ENCODE measurements at places on chromosomes 6 and 20. TPM values are rescaled to one million over a fixed set of nuclear protein-coding genes. Genes with fewer than 3 reads are reported as not detected.

GRCh38 chr6:7235712-7236305 lies 77.2 kb downstream of the SSR1 start:
- H3K27me3 ChIP-seq = no peaks in the 10 kb centered on the region
- no peak overlapping the region for H3K4me3 ChIP-seq
- no peak for DNase-seq
- peaks cover 15% of the 10 kb centered on the region for H3K4me1 ChIP-seq
- peaks cover 10% of the 10 kb centered on the region for H3K36me3 ChIP-seq

GRCh38 chr6:94651239-94651638 lies 926.1 kb upstream of the MANEA start:
- no peaks in the 10 kb centered on the region for H3K27me3 ChIP-seq
- H3K4me3 ChIP-seq = no peak overlapping the region
- no peaks in the 10 kb centered on the region for H3K36me3 ChIP-seq
- DNase-seq = no peak

DNA sequence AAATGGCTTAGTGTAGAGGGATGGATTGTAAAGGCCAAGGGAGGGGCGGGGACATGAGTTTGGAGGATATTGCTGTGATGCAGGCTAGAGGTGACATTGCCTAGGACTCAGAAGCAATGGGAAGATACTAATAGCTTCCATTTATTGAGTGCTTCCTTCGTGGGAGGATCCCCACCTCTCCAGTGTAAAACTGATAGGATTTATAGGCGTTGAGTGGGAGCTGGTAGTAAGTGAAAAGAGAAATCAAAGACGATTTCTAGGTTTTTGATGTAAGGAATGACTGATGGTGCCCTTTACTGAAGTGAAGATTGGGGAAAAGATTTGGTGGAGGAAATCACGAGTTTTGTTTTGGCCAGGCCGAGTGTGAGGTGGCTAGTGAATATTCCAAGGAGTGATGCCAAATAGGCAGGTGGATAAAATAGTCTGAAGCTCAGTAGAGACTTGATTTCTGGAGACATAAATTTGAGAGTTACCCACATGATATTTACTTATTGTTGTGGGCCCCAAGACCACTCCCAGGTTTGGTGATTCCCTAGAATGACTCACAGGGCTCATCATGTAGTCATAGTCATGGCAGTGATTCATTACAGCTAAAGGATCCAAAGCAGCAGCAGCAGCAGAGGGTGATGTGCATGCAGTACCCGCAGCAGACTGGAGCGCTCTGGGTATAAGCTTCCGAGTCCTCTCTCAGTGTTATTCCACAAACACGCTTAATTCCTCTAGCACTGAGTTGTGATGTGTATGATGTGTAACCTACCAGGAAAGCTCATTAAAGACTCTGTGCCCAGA lies 10.2 kb downstream of the RPRD1B start:
- peaks cover 48% of the 10 kb centered on the region for H3K36me3 ChIP-seq
- H3K4me1 ChIP-seq = peaks cover 45% of the 10 kb centered on the region
- H3K27me3 ChIP-seq = no peaks in the 10 kb centered on the region
- H3K27ac ChIP-seq = peak overlapping the region; percentile 14

DNA sequence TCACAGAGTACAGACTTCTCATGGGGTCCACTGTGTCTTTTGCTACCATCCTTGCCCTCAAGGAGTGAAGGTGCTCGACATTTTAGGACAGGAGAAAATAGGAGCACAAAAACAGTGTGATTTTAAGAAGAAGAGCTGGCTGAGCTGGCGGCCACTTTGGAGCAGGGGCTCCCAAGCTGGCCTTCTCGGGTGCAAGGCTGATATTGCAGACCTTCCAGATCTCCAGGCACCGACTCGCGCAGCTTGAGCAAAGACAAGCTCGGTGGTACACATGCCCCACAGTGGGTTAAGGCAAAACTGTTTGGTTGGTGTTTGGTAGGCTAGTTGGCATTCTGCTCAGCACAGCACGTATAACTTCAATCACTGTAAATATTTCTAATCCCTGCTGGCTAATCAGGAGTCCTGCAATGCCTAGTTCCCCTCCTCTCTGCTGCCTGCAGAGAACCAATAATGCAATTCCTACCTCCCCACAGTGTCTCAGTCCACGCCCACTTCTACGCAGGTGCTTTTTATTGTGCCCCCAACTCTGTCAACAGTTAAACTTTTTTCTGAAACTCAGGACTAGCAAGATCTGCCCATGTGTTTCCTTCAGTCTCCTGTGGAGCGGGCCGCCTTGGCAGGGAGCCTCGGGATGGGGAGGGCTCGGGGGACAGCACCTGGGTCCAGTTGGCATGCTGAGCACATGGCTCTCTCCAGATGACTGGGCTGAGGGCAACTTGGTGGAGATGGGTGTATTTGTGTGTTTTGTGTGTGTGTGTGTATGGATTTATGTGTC lies 12.7 kb upstream of the SMOC2 start:
- H3K36me3 ChIP-seq = no peaks in the 10 kb centered on the region
- peaks cover 5% of the 10 kb centered on the region for H3K27me3 ChIP-seq
- no peaks in the 10 kb centered on the region for H3K4me1 ChIP-seq
- no peak overlapping the region for H3K4me3 ChIP-seq

DNA sequence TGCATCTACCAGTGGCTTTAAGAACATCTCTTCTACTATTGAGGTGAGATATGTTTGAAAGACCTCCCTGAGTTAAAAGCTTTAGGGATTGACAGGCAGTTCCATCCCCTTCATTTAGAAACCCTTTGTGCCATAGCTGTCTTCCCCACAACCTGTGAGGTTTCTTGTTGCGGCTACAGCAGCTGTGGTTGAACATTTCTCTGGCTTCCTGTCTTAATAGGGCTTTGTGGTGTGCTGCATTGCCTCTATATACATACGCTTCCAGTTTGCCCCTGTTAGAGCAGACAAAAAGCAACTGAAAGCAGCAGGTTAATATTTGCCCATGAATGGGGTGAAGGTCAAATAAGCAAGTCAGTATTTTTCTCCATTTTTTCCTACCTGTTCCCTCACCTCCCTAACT lies 210.2 kb downstream of the TMEM200A start:
- H3K4me3 ChIP-seq = no peak overlapping the region
- H3K27me3 ChIP-seq = no peaks in the 10 kb centered on the region
- H3K27ac ChIP-seq = peak overlapping the region; percentile 66
- peaks cover 39% of the 10 kb centered on the region for H3K4me1 ChIP-seq
- peak; percentile 72 for DNase-seq

GRCh38 chr20:50555662-50556061 lies 45.5 kb downstream of the PTPN1 start:
- H3K4me3 ChIP-seq = no peak overlapping the region
- H3K27me3 ChIP-seq = no peaks in the 10 kb centered on the region
- no peak for DNase-seq
- peaks cover 42% of the 10 kb centered on the region for H3K4me1 ChIP-seq
- H3K36me3 ChIP-seq = peaks cover 38% of the 10 kb centered on the region

GRCh38 chr6:30957716-30958115 lies 16.9 kb downstream of the MUCL3 start:
- H3K36me3 ChIP-seq = no peaks in the 10 kb centered on the region
- H3K4me1 ChIP-seq = peaks cover 9% of the 10 kb centered on the region
- no peak overlapping the region for H3K27ac ChIP-seq
- DNase-seq = no peak

- no peak overlapping the region for H3K27ac ChIP-seq
- no peak for DNase-seq
- H3K4me1 ChIP-seq = peaks cover 5% of the 10 kb centered on the region
Measured at GRCh38 chr6:4613381-4613780, 162.8 kb upstream of the CDYL start.

DNA sequence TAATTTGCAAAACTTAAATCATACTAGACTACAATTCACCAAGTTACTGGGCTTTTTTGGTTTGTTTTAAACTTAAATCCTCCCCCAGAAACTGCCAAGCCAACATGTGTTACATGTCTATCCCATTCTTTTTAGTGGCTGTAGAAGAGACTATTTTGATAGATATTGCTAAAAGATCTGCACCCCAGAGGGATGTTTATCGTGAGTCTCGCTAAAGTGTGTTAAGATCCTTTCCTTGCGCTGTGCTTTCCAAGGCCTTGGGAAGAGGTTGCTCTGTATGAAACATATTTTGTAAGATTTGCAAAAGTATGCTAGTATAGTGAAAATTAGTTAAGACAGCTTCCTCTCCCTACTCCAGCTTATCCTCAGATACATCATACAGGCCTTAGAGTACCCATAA lies 63.0 kb downstream of the GPX5 start:
- peak overlapping the region; percentile 51 for H3K4me3 ChIP-seq
- peaks cover 60% of the 10 kb centered on the region for H3K27me3 ChIP-seq
- H3K4me1 ChIP-seq = peaks cover 34% of the 10 kb centered on the region

CFB gene
- 0.69 TPM for total RNA-seq

- H3K4me3 ChIP-seq = peak overlapping the region; percentile 58
- peaks cover 4% of the 10 kb centered on the region for H3K36me3 ChIP-seq
Measured at GRCh38 chr6:13428583-13429405, 58.6 kb downstream of the GFOD1 start.

HUS1B gene
- total RNA-seq = 0.42 TPM

DNA sequence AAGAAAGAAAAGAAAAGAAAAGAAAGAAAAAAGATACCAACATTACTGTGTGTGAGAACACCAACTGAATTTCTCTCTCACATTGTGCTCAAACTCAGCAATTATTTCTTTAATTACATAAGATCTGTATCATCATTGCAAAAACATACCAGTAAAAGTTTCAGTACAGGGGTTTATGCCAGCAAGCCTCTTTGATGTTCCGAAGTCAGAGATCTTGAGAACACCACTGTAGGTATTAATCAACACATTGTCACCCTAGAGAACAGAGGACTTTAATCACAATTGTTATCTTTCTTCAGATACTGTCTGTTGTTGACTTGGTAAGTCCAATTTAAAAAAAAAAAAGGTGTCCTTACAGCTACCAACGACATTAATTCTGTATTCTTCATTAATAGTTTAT lies 60.9 kb upstream of the MAP7 start:
- no peaks in the 10 kb centered on the region for H3K27me3 ChIP-seq
- no peak for DNase-seq
- H3K36me3 ChIP-seq = peaks cover 3% of the 10 kb centered on the region

DNA sequence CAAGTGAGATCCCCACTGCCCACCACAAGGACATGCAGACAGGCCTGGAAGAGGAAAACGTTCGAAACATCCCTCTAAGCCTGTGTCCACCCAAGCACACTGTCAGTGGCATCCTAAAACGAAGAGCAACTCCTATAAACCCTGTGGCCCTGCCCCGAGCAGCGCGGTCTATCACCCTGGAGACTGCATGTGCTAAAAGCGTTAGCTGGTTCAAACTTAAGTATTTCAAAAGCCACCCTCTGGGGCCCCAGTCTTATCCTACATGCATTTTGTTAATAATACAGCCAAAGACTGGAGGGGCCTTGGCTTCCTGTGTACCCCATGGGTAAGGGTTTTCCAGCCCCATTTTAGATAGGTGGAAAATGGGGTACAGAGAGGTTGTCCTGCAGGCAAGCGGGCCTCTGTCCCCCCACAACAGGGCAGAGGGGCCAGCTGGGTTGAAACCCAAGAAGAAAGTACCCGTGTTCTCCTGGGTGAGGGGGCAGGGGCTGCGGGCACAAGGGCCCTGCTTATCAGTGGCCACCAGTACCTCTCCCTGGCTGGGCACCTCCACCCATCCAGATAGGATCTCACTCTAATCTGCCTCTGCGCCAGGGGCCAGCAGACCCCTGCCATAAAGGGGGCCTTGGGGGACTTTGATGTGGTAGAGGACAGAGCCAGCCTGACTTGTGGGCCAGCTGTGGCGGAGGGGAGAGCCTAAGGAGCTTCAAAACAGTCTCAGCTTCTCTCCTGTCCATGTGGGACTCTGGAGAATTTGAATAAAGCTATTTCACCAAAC lies 28.3 kb downstream of the PREX1 start:
- H3K27ac ChIP-seq = no peak overlapping the region
- H3K27me3 ChIP-seq = no peaks in the 10 kb centered on the region
- H3K4me1 ChIP-seq = peaks cover 31% of the 10 kb centered on the region
- no peak overlapping the region for H3K4me3 ChIP-seq
- H3K36me3 ChIP-seq = peaks cover 6% of the 10 kb centered on the region

GRCh38 chr6:44006123-44006871 lies 121.0 kb downstream of the MRPL14 start:
- no peak for DNase-seq
- H3K4me3 ChIP-seq = no peak overlapping the region
- H3K27me3 ChIP-seq = peaks cover 19% of the 10 kb centered on the region
- H3K36me3 ChIP-seq = no peaks in the 10 kb centered on the region

DNA sequence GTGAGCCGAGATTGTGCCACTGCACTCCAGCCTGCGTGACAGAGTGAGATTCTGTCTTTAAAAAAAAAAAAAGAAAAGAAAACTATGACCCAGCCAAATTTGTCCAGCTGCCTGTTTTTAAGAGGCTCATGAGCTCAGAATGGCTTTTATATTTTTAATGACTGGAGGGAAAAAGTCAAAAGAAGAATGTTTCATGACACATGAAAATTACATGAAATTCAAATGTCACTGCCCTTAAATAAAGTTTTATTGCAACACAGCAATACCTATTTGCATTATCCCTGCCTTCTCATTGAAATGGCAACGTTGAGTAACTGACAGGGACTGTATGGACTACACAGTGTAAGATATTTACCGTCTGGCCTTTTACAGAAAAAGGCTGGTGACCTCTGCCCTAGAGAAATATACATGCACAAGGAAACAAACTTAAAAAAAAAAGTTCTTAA lies 11.4 kb downstream of the SENP6 start:
- peaks cover 89% of the 10 kb centered on the region for H3K4me1 ChIP-seq
- no peak for DNase-seq
- H3K27me3 ChIP-seq = no peaks in the 10 kb centered on the region
- H3K27ac ChIP-seq = peak overlapping the region; percentile 78

GRCh38 chr20:34980543-34981233 lies 25.0 kb downstream of the MYH7B start:
- H3K4me1 ChIP-seq = no peaks in the 10 kb centered on the region
- no peak for DNase-seq
- H3K4me3 ChIP-seq = no peak overlapping the region
- no peaks in the 10 kb centered on the region for H3K36me3 ChIP-seq
- H3K27ac ChIP-seq = no peak overlapping the region

DNA sequence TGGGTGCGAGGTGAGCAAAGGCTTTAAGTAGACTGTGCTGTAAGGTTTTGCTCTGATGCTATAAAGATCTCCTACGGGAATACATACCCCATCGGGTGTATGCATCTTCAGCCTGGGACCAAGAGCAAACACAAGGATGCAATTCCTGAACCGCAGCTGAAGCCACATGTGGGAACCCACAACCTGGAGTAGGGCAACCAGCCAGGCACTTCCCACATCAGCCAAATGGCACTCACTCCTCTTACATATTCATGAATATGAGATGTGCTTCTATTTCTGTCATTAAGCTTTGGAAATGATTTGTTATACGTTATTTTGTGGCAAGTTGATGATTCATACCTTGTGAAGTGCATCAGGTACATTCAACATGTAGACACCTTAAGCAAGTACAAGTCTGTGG lies 619.2 kb downstream of the C6orf118 start:
- DNase-seq = no peak

OOEP gene
- total RNA-seq = 0.55 TPM

- no peak overlapping the region for H3K4me3 ChIP-seq
- H3K4me1 ChIP-seq = peaks cover 16% of the 10 kb centered on the region
- no peak overlapping the region for H3K27ac ChIP-seq
- peaks cover 20% of the 10 kb centered on the region for H3K36me3 ChIP-seq
Measured at GRCh38 chr20:3885715-3886114, 3.5 kb upstream of the PANK2 start.

FAM83C gene
- total RNA-seq = not detected

ABHD16B gene
- total RNA-seq = 0.16 TPM

SIRPA gene
- total RNA-seq = 0.05 TPM

HLA-DRB1 gene
- 12.7 TPM for total RNA-seq
